ENCODE measurements at places on chromosomes 16 and 17. TPM values are rescaled to one million over a fixed set of nuclear protein-coding genes. Genes with fewer than 3 reads are reported as not detected.

Gene TNK1
- total RNA-seq: 1.1 TPM

Gene PRKCA
- 6.6 TPM for total RNA-seq

DNA sequence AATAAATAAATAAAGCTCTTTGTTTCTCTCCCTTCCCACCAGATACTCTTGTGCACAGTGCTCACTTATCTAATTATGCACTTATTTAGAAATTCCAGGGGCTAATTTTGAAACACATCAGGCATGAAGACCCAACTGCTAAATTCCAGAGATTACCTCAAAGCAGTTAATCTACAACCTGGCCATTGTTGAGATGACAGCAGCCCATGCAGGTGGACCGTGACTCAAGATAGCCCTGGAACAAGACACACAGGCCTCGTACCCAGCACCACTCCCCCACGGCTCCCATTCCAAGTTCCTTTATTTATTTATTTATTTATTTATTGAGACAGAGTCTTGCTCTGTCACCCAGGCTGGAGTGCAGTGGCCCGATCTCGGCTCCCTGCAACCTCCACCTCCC lies 60.1 kb upstream of the NPEPPS start:
- no peaks in the 10 kb centered on the region for H3K27me3 ChIP-seq
- H3K36me3 ChIP-seq: no peaks in the 10 kb centered on the region
- no peak overlapping the region for H3K27ac ChIP-seq
- no peaks in the 10 kb centered on the region for H3K4me1 ChIP-seq

DNA sequence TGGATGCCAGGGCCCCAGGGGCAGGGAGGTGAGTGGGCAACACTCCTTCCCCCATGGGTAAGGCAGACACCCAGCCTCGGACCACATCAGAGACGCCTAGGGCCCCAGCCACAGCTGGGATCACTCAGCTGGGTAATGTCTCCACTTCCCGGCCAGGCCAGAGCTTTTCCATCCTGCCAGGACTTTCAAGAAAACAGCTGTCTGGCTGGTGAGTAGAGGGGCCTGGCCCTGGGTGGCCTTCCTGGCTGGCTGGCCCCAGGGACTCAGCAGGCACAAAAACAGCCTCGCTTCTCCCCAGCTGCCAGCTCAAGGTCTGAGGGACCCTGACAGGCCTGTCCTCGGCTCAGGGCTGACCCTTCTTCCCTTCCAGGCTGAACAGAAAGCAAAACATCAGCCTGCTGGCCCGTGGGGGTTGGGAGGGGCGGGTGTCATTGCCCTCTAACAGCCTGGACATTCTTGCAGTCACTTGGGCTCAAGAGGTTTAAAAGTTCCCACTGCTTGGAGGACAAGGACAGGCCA lies 45.3 kb upstream of the JPH3 start:
- H3K27me3 ChIP-seq: no peaks in the 10 kb centered on the region
- H3K4me1 ChIP-seq: no peaks in the 10 kb centered on the region
- no peak for DNase-seq

Gene HEATR9
- total RNA-seq: not detected

- no peaks in the 10 kb centered on the region for H3K36me3 ChIP-seq
- no peak for DNase-seq
- H3K4me3 ChIP-seq: no peak overlapping the region
- no peaks in the 10 kb centered on the region for H3K4me1 ChIP-seq
- no peak overlapping the region for H3K27ac ChIP-seq
These were observed 13.5 kb downstream of the NPRL3 start for GRCh38 chr16:125011-125410.

DNA sequence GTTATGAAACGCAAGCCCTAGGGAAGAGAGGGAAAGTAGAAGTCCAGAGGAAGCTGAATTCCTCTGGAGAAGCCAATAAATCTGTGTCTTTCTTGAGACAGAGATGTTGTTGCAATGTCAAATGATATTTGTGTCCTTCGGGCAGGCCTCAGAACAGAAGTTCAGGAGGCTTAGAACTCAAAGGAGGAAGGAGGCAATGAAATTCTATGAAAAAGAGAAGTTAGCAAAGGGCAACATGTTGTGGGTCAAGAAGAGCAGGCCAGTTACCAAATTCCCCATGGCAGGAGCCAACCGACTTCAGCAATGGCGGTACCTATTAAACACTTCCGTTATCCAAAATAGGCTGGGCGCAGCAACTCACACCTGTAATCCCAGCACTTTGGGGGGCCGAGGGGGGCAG lies 109.0 kb upstream of the DHX40 start:
- H3K4me1 ChIP-seq: no peaks in the 10 kb centered on the region
- no peaks in the 10 kb centered on the region for H3K36me3 ChIP-seq
- DNase-seq: no peak
- no peaks in the 10 kb centered on the region for H3K27me3 ChIP-seq
- no peak overlapping the region for H3K27ac ChIP-seq
- no peak overlapping the region for H3K4me3 ChIP-seq

DNA sequence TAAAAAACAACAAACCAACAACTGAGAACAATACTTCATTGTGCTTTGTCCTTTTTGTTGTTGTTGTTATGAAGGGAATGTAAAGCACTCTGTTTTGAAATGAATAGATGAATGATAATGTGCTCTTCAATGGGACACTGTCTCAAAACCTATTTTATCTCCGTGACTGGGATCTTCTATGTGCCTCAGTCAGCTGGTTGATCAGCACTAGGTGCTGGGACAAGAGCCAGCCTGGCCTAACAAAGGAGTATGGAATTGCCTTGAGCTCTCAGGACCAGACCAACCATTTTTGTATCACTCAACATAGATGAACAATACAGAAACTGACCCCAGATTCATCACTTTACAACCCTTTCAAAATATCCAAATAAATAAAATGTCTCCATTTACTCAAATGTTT lies 440.2 kb downstream of the KCNJ2 start:
- no peaks in the 10 kb centered on the region for H3K36me3 ChIP-seq
- DNase-seq: no peak
- no peak overlapping the region for H3K4me3 ChIP-seq
- H3K27me3 ChIP-seq: no peaks in the 10 kb centered on the region
- H3K27ac ChIP-seq: no peak overlapping the region

Gene LLGL2
- 60.2 TPM for total RNA-seq

DNA sequence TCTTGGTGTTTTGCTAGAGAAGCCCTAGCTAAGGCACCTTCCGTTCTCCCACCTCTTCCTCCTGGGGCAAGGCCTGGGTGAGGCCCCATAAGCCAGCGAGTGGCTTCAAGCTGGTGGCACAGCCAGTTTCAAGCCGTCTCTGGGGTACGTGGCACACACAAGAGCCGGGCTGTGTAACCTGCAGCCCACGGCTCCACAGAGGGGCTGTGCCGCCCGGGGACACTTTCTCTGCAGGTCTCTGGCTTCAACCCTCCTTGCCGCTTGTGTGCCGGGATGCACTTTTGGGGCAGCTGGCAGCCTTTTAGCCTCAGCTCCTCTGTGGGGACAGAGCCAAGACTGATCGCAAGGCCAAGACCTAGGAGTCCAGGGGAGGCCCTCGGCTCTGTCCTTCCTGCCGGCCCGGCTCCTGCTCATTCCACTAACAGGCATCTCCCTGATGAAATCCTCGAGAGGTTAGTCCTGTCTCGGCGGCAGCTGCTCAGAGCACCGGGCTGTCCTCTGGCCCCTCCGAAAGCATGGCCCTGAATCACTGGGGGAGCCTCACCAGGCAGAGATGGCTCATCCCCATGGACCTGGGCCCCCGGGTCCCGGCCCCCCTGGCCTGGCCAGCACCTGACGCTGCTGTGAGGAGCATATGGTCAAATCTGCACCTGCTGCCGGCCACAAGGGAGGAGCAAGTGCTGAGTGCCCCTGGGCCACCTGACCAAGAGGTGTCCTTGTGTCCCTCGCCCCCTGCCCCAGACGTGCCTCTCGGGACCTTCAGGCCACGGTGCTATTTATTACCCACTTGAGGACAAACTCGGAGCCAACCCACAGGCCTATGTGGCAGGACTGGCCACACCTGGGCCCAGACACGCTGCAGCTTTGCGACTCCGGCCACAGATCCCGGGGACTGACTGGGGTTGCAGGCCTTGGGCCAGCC lies 98.5 kb downstream of the METRNL start:
- no peaks in the 10 kb centered on the region for H3K36me3 ChIP-seq
- no peak overlapping the region for H3K27ac ChIP-seq
- H3K4me3 ChIP-seq: no peak overlapping the region
- H3K27me3 ChIP-seq: no peaks in the 10 kb centered on the region
- H3K4me1 ChIP-seq: no peaks in the 10 kb centered on the region

Gene KRTAP4-5
- total RNA-seq: not detected

GRCh38 chr16:65429504-65430181 lies 307.8 kb upstream of the CDH11 start:
- DNase-seq: no peak
- H3K4me1 ChIP-seq: no peaks in the 10 kb centered on the region
- H3K27ac ChIP-seq: no peak overlapping the region
- H3K27me3 ChIP-seq: no peaks in the 10 kb centered on the region

Gene CCL14
- 54.1 TPM for total RNA-seq

DNA sequence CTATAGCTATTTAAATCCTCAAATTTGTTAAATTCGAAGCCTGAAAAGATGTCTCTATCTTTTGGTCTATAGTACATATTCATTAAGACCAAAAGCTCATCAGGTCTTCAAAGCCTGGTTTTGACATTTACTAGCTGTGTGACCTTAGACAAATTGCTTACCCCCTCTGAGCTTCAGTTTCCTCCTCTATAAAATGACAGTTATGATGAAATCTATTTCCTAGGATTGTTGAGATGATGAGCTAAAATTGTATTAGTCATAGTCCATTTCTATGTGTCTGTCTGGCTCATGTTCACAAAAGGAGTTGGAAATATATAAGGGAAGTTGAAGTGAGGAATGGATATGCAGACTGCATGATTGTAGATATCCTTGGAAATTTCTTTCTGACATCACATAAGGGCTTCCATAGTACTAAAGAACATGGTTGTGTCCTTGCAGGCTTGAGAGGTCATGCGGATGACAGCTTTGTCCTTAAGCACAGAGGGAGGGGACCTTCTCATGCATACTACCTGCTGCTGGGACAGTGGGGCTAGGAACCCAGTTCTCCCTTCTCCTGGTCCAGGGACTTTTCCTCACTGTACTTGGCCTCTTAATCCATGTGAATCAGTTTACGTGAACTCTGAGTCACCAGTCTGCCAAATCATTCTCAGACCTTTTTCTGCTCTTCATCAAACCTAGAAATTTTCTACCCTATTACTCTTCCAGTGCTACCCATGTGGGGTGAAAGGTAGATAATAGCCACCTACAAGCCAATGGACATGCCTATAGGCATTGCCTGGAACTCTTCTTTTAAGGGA lies 487.5 kb upstream of the SALL1 start:
- no peak overlapping the region for H3K27ac ChIP-seq
- H3K36me3 ChIP-seq: no peaks in the 10 kb centered on the region
- no peak for DNase-seq
- no peak overlapping the region for H3K4me3 ChIP-seq
- H3K27me3 ChIP-seq: peaks cover 17% of the 10 kb centered on the region

GRCh38 chr16:10200637-10201586 lies 18.7 kb upstream of the GRIN2A start:
- H3K27ac ChIP-seq: no peak overlapping the region
- no peaks in the 10 kb centered on the region for H3K36me3 ChIP-seq
- no peak for DNase-seq
- H3K4me3 ChIP-seq: no peak overlapping the region
- H3K27me3 ChIP-seq: no peaks in the 10 kb centered on the region

Gene PRR11
- 0.33 TPM for total RNA-seq

Gene SAP30BP
- 86.1 TPM for total RNA-seq

DNA sequence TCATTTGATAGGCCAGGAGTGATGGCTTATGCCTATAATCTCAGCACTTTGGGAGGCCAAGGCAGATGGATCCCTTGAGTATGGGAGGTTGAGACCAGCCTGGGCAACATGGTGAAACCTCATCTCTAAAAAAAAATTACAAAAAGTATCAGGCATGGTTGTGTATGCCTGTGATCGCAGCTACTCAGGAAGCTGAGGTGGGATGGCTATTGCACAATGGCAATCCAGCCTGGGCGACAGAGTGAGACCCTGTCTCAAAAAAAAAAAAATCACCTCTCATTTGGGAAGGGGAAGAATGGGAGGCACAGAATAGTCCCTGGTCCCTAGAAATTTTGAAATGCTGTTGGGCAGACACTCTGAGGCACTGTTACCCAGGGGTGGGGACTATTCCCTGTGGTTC lies 35.2 kb downstream of the SLFN11 start:
- no peak overlapping the region for H3K27ac ChIP-seq
- H3K4me1 ChIP-seq: no peaks in the 10 kb centered on the region
- H3K27me3 ChIP-seq: no peaks in the 10 kb centered on the region
- DNase-seq: no peak
